ENCODE measurements at places on chromosomes 11 and 22.
A peak's percentile ranks its signal among the peaks of the same experiment; 100 is the strongest.

DNA sequence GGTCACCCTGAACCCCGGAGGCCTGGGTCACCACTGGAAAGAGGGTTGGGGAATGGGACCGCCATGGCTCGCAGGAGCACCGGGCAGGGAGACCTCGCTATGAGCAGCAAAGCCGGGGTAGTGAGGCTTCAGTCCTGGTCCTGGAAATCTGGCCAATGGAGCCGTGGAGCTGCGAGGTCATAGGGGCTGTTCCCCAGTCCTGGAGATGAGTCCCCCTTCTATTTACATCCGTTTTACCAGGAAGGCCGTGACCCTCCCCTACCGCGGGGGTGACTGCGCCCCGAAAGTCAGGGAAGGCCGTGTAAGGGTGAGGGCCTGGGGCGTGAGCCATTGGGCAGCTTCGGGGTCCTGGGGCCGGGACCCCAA, 449 bp downstream of the PIDD1 start:
- no peak for DNase-seq

DNA sequence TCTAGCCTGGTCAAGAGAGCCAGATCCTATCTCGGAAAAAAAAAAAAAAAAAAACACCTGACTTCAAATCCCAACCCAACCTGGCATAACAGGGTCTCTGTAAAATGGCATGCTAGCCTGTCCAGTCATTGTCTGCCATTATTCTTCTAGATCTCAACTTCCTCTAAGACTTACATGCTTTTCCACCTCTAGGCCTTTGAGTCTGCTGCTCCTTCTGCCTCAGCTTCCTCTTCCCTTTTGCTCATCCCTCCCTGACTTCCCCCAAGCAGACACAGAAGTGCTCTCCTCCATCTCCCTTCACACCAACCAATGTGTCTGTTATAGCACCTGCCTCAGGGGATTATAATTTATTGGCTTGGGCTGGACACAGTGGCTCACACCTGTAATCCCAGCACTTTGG, 7.8 kb downstream of the STK33 start:
- DNase-seq = no peak

DNA sequence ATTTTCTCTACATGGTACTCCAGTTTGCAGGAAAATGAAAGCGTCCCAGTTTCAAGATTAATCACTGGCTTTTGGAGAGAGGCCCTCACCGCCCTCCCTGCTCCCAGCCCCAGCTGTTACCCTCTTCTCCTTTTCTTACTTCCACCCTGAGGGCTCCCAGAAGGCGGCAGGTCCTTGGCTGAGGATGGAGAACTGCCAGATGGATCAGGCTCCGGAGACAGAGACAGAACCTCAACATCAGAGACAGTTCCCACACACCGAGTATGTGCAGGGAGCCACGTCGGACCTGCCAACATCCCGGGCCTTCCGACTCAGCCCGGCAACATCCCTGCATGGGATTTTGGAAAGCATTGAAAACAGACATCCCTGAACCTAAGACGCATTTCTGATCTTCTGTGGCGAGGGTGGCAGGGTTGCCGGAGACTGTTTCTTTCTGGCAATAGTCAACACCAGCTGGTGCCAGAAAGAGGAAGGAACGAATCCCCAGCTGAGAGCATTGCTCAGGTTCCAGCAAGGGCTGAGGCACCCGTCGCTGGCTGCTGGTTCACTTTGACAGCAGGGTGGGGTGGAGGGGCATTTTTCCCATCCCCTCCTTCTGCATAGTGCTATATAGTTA, 467.1 kb downstream of the MIAT start:
- no peak for DNase-seq

GRCh38 chr11:47083913-47084312, 92.8 kb downstream of the ARFGAP2 start:
- DNase-seq = no peak

DNA sequence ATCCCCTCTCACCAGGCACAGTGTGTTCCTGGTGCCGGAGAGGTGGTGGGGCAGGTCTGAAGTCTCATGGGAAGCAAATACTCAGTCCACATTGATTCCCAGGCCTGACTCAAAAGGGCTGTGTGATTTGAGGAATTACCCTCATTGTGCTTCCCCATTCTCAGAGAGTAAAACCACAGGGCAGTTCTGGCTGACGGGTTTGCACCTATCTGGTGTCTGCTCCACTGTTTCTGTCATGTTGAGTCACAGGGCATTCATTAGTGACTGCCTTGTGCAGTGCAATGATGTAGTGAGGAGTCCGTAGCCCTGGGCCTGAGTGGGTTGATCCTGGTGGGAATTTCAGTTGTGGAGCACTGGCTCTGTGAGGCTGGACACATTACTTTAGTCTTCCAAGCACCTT, 85.2 kb upstream of the ARHGAP20 start:
- DNase-seq = no peak

DNA sequence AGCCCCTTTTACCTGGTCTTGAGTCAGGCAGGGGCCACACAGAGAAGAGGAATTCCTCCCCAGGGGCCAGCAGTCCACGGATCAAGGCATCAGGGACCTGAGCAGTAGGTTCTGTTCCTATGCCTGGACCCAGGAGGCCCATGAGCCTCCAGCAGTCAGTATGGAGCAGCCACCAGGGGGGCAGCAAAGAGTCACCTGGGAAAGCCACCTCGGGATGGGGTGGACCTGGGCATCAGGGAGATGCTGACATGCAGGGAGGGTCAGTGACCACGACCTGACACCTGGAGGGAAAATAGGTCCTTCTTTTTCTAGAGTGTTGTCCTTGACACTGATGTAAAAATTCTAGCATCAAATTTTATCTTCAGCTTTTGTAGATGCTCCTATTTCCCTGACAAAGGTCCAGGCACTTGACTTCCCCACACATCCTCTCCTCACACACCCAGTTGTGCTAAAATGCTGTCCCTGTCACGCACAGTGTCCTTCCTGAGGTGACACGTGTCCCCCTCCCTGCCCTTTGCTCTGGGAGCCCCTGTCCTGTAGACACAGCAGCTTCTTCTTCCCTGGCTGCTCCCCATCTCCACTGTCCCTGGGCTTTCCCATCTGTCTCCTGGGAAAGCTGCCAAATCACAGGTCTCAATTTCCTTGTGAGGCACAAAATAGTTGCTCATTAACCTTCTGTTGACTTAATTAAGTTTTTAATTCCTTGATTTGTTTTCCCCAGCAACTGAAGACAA, 70.0 kb upstream of the IGLL5 start:
- DNase-seq = no peak

- no peak for DNase-seq
These were observed 19.3 kb downstream of the CACNA1I start for GRCh38 chr22:39589875-39590274.

GRCh38 chr22:19178065-19178656, 375 bp downstream of the SLC25A1 start:
- no peak for DNase-seq

- no peak for DNase-seq
These were observed 83.1 kb downstream of the PTPRJ start for GRCh38 chr11:48063424-48063978.

GRCh38 chr11:118397448-118397847, 4.0 kb upstream of the ATP5MG start:
- no peak for DNase-seq

DNA sequence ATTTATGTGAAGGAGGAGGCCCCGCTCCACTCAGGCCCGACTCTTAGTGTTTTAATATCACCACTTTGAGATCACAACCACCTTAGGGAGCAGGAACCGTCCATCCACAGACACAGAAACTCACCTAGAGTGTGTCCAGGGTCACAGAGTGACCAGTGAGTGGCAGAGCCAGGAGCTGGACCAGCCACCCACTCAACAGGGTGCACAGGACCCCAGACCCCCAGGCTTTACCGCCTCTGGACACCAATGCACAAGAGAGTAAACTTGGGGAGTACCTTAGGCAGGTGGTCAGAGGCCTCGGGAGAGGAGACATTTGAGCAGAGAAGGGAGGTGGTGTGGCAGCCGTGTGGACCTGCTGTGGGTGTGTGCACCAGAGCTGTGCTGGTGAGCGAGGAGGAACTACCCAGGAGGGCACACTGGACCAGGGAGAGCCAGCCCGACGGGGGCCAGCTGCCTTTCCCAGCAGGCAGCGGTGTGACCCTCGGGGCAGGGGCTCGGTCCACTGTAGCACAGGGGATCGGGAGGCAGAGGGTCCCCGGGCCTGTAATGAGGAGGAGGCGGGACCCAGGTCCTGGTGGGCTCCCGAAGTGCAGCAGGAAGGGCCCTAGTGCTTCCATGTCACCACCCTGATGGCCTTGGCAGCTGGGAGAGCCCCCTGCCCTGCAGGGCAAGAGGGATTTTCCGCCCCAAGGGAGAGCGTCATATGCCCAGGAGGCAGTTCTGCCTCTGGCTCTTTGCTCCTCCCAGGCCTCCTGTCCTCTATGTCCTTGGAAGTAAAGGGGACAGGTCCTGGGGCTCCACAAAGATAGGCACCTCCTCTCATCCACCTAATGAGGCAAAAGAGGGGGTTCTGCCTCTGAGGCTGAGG, 7.5 kb upstream of the NLRP6 start:
- DNase-seq = no peak

- DNase-seq = no peak
These were observed 212.4 kb upstream of the SYN3 start for GRCh38 chr22:33270596-33270995.

DNA sequence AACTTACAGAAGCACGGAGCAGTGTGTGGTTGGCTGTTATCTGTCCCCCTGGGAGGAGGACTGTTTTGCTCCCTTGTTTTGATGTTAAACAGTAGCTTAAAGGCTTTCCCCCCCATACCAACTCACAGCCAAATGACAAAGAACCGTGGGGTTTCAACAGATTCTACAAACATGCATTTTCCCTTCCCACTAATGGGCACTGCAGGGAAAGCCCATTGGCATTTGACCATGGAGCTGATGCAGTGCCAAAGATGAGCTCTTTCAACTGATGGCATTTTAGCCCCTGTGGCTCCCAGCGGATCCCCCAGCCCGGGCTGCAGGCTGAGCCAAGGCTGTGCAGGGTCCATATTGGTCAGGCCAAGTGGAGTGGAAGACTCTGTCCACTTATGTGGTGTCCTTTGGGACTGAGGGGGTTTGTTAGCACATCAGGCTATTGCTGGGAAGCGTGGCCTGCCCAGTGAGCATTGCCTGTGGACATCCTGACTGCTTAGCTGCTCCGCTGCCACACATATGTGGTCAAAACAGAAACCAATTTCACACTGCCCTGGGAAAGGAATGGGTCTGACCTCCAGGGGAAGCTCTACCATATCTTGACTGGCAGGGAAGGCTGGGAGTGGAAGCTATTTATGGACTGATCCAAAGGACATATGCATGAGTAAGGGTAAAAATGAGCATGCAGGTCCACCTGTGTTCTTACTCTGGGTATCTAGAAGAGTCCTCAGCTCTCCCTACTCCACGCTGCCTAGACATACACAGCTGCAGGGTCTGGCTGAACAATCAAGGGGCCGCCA, 116.4 kb upstream of the PARVA start:
- DNase-seq = no peak

- DNase-seq = no peak
These were observed 22.7 kb downstream of the NCAM1 start for GRCh38 chr11:112983887-112984286.

- DNase-seq = peak; percentile 3
These were observed 30.7 kb downstream of the PPP2R1B start for GRCh38 chr11:111735262-111736116.

DNA sequence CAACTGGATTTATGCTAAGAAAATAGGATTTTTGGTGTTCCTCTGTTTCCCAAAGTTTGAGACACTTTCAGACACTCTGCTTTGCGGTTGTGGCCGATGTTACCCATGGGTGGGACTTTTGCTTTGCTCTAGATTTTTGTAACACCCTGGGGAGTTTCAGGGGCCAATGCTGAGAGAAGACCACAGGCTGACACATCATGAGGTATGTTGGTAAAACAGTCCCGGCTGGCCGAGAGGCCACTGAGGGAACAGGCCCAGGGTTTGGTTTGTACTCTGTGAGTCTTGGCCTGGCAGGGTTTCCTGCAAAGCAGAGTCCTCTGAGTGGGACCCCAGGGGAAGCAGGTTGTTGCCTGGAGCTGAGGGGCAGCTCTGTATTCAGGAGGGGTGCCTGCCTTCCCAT, 78.5 kb upstream of the PITPNB start:
- no peak for DNase-seq

DNA sequence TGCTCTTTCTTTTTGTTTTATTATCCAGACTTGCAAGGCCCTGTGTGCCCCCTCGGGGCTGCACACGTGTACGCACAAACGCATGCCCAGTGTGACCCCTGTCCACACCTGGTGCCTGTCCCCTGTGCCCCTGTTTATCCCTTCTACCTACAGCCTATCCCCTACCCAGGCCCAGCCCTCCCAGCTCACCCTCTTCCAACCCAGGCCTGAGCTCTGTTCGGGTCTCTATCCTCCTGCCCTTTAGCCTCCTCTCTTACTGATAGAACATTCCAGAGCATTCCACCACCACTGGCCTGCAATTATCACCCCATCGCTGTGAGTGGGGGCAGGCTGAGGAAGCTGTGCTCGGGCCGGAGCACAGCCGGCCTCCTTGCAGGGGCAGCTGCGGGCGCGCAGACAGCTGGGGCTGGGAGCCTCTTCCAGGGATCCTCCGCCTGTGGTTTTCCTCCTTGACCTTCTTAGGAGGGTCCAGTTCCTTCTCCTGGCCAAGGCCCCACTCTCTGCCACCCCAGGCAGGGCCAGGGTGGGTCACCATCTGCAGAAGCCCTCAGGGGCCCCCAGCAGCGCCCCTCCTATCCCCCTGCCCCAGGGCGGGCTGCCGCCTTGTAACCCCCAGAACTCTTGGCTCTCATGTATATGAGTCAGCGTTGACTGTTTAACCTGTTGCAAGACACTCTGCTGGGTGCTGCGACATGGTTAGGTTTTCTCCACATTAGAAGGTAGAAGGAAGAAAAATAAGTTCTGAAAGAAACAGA, 41.8 kb upstream of the KCNQ1OT1 start:
- DNase-seq = no peak

- no peak for DNase-seq
These were observed 741.5 kb downstream of the BRD1 start for GRCh38 chr22:49086181-49086580.

- no peak for DNase-seq
These were observed 68.3 kb downstream of the BCR start for GRCh38 chr22:23248583-23248982.

GRCh38 chr22:37242395-37242918, 1.6 kb downstream of the RAC2 start:
- no peak for DNase-seq

DNA sequence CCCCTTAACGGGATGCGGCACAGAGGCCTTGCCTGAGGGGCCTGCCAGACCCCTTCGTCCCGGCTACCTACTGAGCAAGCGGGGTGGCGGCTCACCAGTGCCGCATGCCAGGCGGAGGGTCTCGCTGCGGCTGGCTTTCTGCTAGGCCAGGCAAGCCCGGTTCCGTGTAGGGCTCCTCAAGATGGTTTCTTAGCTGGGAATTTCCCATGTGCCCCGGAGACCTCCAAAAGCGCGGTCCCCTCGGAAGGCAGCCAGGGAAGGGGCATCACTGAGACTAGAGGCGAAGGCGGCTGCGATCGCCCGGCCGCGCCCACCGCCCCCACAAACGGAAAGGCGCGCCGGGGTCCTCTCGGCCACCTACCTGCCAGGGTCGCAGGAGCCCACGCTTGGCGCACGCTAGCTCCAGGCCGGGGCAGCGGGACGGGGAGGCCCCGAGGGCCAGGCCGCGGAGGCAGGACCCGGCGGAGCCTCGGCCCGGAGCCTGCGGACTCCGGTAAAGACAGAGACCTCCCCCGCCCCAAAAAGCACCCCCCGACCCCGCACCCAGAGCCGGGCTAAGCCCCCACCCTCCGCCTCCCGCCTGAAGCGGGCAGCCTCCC, 23.8 kb downstream of the MICAL3 start:
- no peak for DNase-seq
